ENCODE measurements at places on chromosomes 3 and 15.
A peak's percentile ranks its signal among the peaks of the same experiment; 100 is the strongest.

GRCh38 chr3:52986049-52986448 is 59.8 kb downstream of the SFMBT1 start:
- no peak for DNase-seq

DNA sequence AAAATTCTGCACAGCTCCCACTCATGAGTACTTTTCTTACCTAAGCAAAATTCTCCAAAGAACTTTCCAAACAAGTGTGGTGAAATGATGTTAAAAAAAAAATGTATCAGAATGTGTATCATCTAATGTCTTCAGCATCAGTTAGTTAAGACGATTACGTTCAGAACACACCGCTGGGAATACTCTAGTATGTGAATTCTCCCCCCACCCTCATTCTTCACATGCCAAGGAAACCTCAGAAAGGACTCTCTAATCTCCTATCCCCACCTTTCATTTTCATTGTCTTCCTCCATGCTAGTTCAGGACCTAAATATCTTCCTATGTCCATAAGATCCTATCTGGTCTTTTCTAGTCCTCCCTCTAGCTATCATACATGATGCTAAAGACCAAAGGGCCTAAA is 457.4 kb downstream of the SHQ1 start:
- no peak for DNase-seq

GRCh38 chr3:36494461-36495109 is 114.3 kb downstream of the STAC start:
- peak; percentile 23 for DNase-seq

- DNase-seq: no peak
These were observed 20.1 kb upstream of the PLSCR5 start for GRCh38 chr3:146625186-146625775.

DNA sequence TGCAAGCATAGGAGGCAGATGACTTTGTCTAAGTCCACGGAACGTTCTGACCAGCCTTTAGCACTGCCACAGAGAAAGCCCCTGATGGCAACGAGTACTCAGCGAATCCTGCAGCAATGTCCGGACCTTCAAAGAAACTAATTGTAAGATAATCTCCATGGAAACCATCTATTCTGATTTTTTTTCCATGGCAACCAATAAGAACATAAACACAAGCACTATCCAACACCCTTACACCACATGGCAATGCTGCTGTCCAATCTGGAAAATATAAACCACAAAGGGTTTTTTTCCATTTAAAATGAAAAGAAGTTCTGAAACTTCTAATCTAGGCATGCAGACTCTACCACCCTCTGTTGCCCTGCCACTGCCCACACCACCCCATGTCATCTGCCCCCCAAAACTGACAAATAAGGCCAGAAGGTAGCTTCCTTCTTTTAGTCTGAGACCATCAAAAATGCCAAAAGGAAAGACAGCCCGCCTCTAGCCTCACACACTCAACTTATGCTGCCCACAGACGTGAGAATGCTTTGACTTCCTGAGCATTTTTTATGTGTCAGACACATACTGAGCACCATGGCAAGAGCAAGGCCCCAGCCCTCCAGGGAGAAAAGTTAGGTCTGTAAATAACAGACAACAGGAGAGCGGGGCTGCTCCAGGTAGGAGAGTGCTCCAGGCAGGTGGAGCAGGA is 44.5 kb downstream of the POC1A start:
- DNase-seq: no peak

- DNase-seq: no peak
These were observed 229.2 kb downstream of the SQOR start for GRCh38 chr15:45863881-45864580.

All from AG04449 (cell line).